NCI-H1105 (cell line): ENCODE measurements at places on chromosomes 7 and 10.

DNA sequence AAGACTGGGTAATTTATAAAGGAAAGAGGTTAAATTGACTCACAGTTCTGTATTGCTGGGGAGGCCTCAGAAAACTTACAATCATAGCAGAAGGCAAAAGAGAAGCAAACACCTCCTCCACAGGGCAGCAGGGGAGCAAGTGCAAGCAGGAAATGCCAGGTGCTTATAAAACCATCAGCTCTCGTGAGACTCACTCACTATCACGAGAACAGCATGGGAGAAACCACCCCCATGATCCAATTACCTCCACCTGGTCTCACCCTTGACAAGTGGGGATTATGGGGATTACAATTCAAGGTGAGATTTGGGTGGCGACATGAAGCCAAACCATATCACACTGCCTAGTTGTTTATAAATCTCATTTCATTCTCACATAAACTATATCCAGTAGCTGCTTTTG, 28.0 kb upstream of the CPN1 start:
- no peak for DNase-seq

DNA sequence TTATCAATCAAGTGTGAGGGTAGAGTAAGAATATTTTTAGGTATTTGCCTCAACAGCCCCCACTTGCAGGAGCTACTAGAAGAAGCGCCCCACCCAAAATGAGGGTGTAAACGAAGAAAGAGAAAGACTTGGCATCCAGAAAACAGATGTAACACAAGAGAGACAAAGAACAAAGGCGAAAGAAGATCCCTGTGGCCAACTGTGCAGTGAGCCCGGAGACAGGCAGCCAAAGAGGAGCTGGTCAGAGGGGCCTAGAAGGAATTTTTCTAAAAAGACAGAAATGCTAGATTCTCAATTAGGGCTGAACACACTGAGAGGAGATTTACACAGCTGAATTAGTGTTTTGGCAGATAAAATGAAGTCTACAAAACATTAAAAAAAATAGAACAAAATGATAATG, 29.6 kb upstream of the EIF5AL1 start:
- DNase-seq, result no peak

DNA sequence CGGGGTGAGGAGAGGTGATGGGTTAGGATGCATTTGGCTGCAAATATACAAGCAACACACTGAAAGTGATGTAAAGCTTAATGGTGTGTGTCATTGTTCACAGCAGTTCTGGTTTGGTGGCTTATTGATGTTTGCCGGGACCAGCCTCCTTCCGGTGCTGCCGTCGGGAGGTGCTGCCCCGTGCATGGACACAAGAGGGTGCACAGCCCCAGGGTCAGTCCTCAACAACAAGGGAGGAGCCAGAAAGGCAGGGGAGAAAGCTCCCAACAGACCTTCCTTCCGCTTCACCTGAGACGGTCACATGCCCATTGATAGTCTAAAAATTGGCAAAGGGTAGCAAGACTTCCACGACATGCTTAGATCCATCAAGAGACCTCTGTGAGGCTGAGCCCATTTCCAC, 9.5 kb downstream of the RNF32 start:
- no peak for DNase-seq

DNA sequence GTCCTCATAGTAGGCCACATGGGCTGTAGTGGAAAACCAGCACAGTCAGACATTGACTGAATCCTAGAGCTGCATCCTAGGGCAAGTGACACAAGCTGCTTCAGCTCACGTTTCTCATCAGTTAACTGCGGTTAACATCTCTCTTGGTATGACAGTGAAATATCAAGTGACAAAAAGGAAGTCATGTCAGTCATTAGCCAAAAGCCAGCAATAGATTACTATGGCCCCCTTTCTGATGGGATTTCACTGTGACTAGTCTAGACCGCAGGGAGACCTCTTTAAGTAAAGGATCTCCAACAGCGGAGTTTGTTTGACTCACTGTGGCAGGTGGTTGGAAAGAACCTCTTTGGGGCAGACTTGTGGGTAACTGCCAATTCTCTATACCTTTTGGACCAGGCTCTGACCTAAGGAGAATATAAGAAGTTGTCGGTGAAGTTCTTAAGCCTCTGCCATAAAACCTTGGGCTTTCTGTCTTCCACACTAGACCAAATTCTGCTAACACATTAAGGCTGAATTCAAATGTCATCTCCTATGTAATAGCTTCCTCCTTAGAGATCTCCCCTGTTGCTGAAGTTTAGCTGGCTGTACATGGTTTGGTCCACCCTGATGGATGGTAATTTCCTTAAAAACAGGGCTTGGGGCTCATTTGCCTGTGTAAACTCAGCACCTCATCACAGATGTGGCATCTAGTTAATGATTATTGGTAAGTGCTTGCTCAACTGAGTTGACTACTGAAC, 115.3 kb downstream of the SGMS1 start:
- no peak for DNase-seq

- DNase-seq, result no peak
Observed at GRCh38 chr7:104530251-104530650, 201.8 kb downstream of the LHFPL3 start.

DNA sequence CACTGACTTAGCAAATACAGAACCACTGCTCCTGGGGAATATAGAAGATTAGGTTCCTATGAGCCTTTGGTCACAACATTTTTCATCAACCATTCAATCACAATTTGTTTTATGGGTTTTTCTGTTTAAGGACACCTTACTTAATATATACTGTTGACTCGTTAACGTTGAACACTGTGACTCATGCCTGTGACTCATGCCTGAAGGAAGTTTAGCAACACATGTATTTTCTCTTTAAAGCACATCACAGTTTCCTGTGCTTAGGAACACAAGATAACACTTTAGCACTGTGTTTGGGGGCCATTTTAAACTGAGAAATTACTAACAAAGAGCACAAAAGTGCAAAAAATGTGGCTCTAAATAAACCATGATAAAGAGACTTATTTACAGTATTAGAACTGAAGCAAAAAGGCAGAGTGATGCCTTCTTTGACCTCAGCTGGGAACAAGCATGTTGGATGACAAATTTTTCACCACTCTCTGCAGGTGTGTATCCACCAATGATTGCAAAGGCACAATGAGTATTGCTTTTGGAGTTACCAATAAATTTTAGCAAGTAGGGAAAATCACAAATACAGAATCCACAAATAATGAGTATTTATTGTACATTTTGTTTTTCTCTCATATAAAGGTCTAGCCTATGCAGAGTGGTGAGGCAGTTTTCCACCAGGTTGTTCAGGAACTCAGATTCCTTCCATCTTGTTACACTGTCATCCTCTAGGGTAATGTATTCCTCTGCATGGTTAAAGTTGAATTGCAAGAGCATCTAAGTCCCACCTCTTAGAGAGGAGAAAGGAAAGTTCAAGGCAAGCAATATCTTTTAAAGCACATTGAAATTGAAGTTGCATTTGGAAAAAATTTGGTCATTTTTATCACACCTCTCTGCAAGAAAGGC, 7.3 kb downstream of the FGFBP3 start:
- no peak for DNase-seq

- no peak for DNase-seq
Observed at GRCh38 chr7:41437257-41438196, 265.4 kb downstream of the INHBA start.

DNA sequence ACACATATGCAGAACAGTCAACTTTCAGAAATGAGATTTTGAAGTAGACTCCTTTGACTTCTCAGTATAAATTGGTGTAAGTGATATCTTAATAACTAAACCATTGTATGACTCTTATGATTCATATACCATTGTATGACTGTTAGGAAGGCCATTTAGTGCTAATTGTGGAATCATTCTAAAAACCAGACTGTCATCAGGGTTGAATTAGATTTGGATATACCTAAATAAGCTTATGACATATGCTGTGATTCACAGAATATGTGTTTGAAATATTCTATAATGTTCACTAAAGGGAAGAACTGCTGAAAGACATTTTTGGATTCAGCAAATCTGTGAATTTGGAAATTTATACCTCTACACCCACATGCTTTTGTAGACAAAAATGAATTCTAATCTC, 438.1 kb downstream of the MDFIC start:
- DNase-seq, result no peak

DNA sequence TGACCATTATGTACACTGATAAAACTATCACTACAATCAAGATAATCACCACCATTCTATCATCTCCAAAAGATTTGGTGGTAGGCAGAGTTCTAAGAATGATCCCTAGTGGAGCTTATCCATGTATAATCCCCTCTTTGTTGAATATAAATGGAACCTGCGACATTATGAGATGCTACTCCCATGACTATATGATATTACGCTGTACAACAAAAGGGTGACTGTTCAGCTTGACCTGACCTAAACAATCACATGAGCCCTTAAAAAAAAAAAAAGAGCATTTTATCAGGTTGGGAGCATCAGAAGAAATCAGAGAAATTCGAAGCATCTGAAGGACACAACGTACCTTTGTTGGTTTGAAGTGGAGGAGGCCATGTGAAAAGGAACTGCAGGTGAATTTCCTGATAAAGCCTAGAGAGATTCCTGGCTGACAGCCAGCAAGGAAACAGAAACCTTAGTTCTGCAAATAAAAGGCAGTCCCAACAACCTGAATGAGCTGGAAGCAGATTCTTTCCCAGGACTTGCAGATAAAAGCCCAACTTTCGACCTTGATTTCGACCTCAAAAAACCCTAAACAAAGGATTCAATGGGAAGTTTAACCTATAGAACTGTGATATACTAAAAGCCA, 270.7 kb downstream of the ADRA2A start:
- DNase-seq, result no peak

DNA sequence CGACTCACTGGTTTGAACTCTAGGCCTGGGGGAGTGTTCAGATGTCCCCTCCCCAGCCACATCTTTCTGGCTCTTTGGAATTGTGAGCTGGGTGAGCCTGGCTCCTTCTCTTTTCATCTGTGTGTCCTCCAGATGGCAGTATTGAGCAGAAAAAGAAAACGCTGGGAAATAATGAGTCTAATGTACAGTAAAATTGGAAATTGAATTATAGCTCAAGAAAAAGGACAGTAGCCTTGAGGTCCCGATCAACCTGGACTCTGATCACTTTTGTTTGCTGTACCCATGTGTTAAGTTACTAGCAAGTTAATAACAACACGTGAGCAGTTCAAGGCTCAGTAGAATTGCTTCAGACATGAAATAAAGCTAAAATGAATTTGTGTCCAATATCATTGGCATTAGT, 77.9 kb downstream of the SNX10 start:
- DNase-seq, result peak; percentile 63

- DNase-seq, result no peak
Observed at GRCh38 chr10:84659027-84659426, 330.6 kb downstream of the CCSER2 start.

- DNase-seq, result no peak
Observed at GRCh38 chr10:65408401-65408800, 1517.4 kb upstream of the LRRTM3 start.

GRCh38 chr7:152522571-152523067, 86.8 kb upstream of the KMT2C start:
- DNase-seq, result peak; percentile 90

DNA sequence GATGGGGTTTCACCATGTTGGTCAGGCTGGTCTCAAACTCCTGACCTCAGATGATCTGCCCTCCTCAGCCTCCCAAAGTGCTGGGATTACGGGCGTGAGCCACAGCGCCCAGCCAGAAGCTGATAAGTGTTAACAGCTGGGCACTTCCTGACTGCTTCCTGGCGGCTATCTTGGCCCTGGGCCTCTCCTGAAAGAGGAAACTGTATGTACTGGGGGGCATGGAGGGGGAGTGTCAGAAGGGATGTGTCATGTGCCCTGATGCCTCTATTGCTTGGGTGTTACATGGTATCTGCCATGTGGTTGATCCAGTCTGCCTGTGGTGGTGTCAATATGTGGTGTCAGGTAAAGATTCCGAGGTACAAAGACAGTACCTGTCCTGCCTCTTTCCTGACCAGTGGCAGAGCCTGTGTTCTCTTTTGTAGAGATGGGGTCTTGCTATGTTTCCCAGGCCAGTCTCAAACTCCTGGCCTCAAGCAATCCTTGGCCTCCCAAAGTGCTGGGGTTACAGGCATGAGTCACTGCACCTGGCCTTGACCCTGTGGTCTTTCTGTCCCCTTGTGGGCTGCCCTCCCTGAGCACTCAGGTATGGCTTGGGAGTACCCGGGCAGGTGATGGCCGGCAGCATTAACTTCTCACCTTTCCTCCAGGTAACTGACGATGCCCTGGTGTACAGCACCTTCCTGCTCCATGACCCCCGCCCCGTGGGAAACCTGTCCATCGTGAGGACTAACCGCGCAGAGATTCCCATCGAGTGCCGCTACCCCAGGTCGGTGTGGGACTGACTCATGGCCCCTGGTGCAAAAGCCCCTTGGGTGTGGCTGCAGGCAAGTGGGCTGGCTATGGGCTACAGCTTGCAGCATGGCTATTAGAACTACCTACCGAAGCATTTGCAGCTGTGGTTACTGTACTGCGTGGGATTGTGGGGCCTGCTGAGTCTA, 4.4 kb downstream of the ZP3 start:
- no peak for DNase-seq

GRCh38 chr10:47301833-47302232, 1.8 kb downstream of the GDF10 start:
- no peak for DNase-seq

- DNase-seq, result no peak
Observed at GRCh38 chr10:95789902-95790301, 33.9 kb downstream of the ENTPD1 start.

- no peak for DNase-seq
Observed at GRCh38 chr10:118870467-118871243, 115.9 kb upstream of the CACUL1 start.

DNA sequence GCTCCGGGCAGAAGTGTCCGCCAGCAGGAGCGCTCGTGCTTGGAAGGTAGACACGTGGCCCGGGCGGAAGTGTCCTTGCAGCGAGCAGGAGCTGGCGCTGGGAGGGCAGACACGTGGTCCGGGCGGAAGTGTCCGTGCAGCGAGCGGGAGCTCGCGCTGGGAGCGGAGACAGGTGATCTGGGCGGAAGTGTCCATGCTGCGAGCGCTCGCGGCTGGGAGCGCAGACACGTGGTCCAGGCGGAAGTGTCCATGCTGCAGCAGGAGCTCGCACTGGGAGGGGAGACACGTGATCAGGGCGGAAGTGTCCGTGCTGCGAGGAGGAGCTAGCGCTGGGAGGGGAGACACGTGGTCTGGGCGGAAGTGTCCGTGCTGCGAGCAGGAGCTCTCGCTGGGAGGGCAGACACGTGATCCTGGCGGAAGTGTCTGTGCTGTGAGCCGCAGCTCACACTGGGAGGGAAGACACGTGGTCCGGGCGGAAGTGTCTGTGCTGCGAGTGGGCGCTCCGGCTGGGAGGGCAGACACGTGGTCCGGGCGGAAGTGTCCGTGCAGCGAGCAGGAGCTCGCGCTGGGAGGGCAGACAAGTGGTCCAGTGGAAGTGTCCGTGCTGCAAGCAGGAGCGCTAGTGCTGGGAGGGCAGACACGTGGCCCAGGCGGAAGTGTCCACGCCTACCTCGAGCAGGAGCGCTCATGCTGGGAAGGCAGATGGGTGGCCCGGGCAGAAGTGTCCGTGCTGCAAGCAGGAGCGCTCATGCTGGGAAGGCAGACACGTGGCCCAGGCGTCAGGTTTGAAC, 41.1 kb upstream of the PRKAR1B start:
- peak; percentile 99 for DNase-seq
